ENCODE measurements at places on chromosomes 1 and 21. TPM values are rescaled to one million over a fixed set of nuclear protein-coding genes. Genes with fewer than 3 reads are reported as not detected.

CD34 gene
- total RNA-seq: 51.4 TPM

SH2D2A gene
- 0.09 TPM for total RNA-seq

KDF1 gene
- total RNA-seq: under 0.01 TPM

PTAFR gene
- 0.09 TPM for total RNA-seq

ADARB1 gene
- total RNA-seq: 40.4 TPM

VWA5B1 gene
- not detected for total RNA-seq

NECTIN4 gene
- total RNA-seq: 0.19 TPM

ERICH3 gene
- total RNA-seq: not detected

VCAM1 gene
- 11.7 TPM for total RNA-seq

SELP gene
- total RNA-seq: 0.47 TPM

FCAMR gene
- not detected for total RNA-seq

CR2 gene
- not detected for total RNA-seq

CR1 gene
- total RNA-seq: not detected

OXCT2 gene
- 1.7 TPM for total RNA-seq

AK4 gene
- total RNA-seq: 58.0 TPM

SELENBP1 gene
- 12.2 TPM for total RNA-seq

BRINP3 gene
- not detected for total RNA-seq

SPRR4 gene
- total RNA-seq: not detected

CSRP1 gene
- 1,113 TPM for total RNA-seq

NEXN gene
- total RNA-seq: 6.8 TPM

BGLAP gene
- 0.27 TPM for total RNA-seq

DSTYK gene
- 10.6 TPM for total RNA-seq

TMEM52 gene
- total RNA-seq: 0.09 TPM

CENPS gene
- total RNA-seq: 13.2 TPM

PRAMEF5 gene
- total RNA-seq: not detected

CDK18 gene
- 0.94 TPM for total RNA-seq

CD52 gene
- total RNA-seq: not detected

KCNT2 gene
- total RNA-seq: 0.09 TPM

PIGP gene
- 4.7 TPM for total RNA-seq

GNPAT gene
- total RNA-seq: 54.3 TPM

AIRE gene
- total RNA-seq: under 0.01 TPM

EFNA1 gene
- 82.9 TPM for total RNA-seq

THEM5 gene
- total RNA-seq: not detected

WDR3 gene
- 25.2 TPM for total RNA-seq

NCAM2 gene
- 0.38 TPM for total RNA-seq

PDE9A gene
- total RNA-seq: 0.38 TPM

ITGB3BP gene
- 17.6 TPM for total RNA-seq

OR2T11 gene
- total RNA-seq: not detected

TINAGL1 gene
- 343 TPM for total RNA-seq

KAZN gene
- 2.0 TPM for total RNA-seq

C1QTNF12 gene
- total RNA-seq: 0.45 TPM

CIART gene
- total RNA-seq: 0.54 TPM

PGM1 gene
- total RNA-seq: 29.5 TPM

COL9A2 gene
- total RNA-seq: 0.09 TPM

HAPLN2 gene
- not detected for total RNA-seq

SPATA17 gene
- total RNA-seq: 0.09 TPM

HUNK gene
- total RNA-seq: not detected

GSTM3 gene
- total RNA-seq: 18.1 TPM

TNFRSF4 gene
- total RNA-seq: 0.63 TPM

KCNE2 gene
- total RNA-seq: not detected

AMY1A gene
- total RNA-seq: not detected

FMOD gene
- total RNA-seq: 0.47 TPM

LAMC1 gene
- total RNA-seq: 414 TPM

SLFNL1 gene
- 0.28 TPM for total RNA-seq

DNAI4 gene
- total RNA-seq: 2.9 TPM

DCDC2B gene
- not detected for total RNA-seq

RCSD1 gene
- under 0.01 TPM for total RNA-seq

Measured in endothelial cell of coronary artery (primary cell).